Peyer's patch (tissue), 4 donors: ENCODE measurements at places on chromosomes 7 and 10. TPM values are rescaled to one million over a fixed set of nuclear protein-coding genes. Genes with fewer than 3 reads are reported as not detected.
A peak's percentile ranks its signal among the peaks of the same experiment; 100 is the strongest.

The RTKN2 gene
- total RNA-seq, result 1.5 TPM

DNA sequence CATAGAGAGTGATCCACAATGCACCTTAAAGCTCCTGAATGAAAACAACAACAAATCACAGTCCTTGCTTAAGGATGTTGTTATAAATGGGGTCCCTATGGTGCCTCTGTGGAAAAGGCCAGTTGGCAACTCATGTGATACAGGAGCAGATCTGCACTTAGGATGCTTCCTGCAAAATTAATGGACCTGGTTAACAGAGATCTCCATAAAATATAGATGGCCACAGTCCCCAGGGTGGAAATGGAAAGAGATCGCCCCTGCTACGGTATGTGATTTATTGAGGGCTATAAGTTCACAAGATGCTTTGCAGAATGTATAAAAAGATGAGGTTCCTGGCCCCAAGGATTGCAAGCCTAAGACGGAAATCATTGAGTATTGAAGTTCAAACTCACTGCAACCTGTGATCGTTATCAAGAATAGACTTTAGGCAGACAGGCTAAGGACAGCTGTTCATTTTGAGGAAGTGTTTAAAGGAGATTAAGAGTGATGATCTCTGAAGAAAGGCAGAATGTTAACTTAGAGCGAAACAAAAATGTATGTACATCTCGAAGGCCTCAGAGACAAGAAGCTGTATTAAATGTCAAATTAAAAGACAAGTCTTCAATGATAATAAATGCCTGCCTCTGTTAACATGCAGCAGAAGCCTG is 174.1 kb upstream of the PLPP4 start:
- H3K36me3 ChIP-seq, result no peaks in the 10 kb centered on the region
- H3K27me3 ChIP-seq, result no peaks in the 10 kb centered on the region
- no peak overlapping the region for H3K4me3 ChIP-seq
- H3K27ac ChIP-seq, result no peak overlapping the region
- no peaks in the 10 kb centered on the region for H3K4me1 ChIP-seq

DNA sequence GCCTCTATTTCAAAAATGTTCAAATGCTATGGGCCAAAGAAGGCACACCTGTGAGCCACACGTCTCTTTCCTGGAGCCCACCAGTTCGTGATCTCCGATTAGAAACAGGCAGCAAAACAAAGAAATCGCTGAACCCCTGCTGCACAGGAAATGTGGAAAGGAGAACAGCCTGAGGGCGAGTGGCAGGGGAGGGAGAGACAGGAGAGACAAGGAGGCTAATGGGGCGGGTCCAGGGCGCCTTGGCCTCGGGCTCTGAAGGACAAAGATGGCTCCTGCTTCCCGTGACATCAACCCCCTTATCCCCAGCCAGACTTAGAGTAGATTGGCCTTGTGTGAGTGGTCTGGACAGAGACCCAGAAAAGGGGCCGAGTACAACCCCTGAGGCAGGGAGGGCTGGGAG is 62.4 kb upstream of the DOCK1 start:
- H3K27ac ChIP-seq, result peak overlapping the region; percentile 67
- no peak for DNase-seq
- H3K36me3 ChIP-seq, result no peaks in the 10 kb centered on the region
- H3K4me1 ChIP-seq, result no peaks in the 10 kb centered on the region
- no peaks in the 10 kb centered on the region for H3K27me3 ChIP-seq

DNA sequence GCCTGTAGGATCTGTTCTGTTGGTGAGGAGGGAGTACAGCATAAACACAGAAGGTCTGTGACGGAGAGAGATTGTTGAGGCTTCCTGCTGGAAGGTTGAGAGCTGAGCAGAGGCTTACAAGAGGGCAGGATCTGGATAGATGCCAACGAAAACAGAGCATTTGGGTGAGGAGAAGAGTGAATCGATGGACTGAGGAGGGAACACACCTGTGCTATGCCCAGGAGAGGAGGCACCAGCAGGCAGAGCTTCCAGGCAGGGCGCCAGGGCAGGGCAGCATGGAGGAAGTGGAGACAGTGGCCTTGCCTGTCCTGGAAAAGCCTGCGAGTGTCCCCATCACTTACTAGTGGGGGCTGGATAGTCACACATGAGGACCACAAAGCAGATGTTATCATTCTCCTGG is 282.9 kb downstream of the PAXIP1 start:
- H3K4me1 ChIP-seq, result no peaks in the 10 kb centered on the region
- H3K27me3 ChIP-seq, result no peaks in the 10 kb centered on the region
- no peak overlapping the region for H3K4me3 ChIP-seq
- DNase-seq, result no peak
- no peak overlapping the region for H3K27ac ChIP-seq
- no peaks in the 10 kb centered on the region for H3K36me3 ChIP-seq

- no peaks in the 10 kb centered on the region for H3K27me3 ChIP-seq
- H3K36me3 ChIP-seq, result no peaks in the 10 kb centered on the region
- DNase-seq, result no peak
- no peak overlapping the region for H3K27ac ChIP-seq
- H3K4me3 ChIP-seq, result no peak overlapping the region
Measured at GRCh38 chr7:25173184-25173583, 48.1 kb upstream of the CYCS start.

DNA sequence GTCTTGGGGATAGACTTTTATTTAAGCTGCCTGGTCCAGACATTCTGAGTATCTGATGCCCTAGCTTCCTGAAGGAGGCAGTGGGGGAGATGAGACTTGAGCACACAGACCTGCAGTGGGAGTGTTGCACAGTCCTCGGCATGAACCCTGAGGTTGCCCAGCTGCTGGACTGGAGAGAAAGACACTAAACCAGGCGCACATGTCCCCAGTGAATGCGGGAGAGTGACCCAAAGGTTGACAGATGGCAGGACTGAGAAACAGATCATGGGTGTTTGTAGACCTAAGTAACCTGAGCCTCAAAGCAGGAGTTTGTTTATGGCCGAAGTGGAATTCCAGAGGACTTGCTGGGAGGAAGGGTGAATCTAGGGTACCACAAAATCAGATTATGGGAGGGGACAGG is 15.7 kb upstream of the MSRB2 start:
- H3K4me1 ChIP-seq, result no peaks in the 10 kb centered on the region
- H3K36me3 ChIP-seq, result no peaks in the 10 kb centered on the region
- no peaks in the 10 kb centered on the region for H3K27me3 ChIP-seq
- DNase-seq, result no peak
- no peak overlapping the region for H3K4me3 ChIP-seq
